ENCODE measurements at places on chromosomes 1 and 21.

DNA sequence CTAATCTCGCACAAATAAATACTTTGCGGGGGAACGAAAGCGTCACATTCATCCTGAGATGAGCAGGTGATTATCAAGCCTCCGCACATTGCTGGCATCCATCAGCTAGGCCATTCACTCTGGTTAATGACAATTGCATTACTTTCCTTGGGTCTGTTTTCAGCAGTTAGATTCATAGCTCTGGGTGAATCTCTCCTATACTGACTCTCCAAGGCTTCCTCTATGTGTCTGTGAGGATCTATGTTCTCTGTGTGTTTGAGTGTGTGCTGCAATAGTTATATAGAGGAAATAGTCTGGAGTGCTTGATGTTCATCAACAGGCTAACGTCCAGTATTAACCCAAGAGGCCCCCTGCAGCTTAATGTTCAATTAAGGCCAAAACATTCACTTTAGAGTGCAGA is 133.0 kb upstream of the CTTNBP2NL start:
- no peak for DNase-seq

- DNase-seq = no peak
Observed at GRCh38 chr21:31781737-31782136, 49.8 kb upstream of the SCAF4 start.

GRCh38 chr1:175663991-175664390 is 79.4 kb downstream of the TNR start:
- no peak for DNase-seq

GRCh38 chr21:33031152-33031911 is 5.6 kb downstream of the OLIG2 start:
- DNase-seq = no peak

DNA sequence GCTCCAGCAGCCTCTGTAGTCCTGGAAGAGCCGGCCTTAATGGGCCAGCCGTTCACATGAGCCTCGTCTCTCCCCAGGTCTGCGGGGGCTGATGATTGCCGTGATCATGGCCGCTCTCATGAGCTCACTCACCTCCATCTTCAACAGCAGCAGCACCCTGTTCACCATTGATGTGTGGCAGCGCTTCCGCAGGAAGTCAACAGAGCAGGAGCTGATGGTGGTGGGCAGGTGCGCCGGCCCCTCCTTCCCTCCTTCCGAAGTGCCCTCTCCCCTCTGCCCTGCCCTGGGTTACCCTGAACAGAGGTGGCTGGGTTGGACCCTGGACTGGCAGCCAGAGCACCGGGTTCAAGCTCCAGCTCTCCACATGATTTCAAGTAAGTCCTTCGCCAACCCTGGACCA is 13.1 kb downstream of the SLC5A9 start:
- no peak for DNase-seq

DNA sequence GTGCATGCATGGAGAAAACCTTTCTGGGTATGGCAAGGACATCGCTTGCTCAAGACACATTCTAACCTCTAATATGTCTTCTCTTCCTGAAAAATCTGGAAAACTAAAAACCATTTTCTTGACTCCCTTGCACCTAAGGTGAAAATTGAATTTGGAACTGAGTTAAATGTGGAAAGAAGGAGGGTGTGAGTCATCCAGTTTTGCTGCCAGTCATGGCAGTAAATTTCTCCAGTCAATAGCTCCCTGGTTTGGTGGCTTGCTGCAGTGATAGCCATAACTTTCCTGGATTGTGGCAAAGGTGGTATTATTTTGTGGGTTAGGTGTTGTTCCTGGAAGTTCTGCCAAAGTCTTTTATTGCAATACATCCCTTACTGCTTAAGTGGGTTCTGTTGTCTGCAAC is 2.5 kb downstream of the ZCCHC17 start:
- no peak for DNase-seq

GRCh38 chr21:19785941-19786340 is 1212.3 kb upstream of the NCAM2 start:
- DNase-seq = no peak

DNA sequence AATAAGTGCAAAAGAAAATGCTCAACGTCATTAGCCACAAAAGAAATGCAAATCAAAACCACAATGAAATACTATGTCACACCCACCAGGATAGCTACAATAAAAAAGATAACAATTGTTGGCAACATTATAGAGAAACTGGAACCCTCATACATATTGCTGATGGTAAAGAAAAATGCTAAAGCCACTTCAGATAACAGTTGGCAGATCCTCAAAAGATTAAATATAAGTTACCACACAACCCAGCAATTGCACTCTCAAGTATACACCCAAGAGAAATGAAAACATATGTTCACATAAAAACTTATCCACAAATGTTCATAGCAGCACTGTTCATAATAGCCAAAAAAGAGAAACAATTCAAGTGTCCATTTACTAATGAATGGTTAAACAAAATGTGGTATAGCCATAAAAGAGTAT is 20.7 kb downstream of the TRIM33 start:
- DNase-seq = no peak

DNA sequence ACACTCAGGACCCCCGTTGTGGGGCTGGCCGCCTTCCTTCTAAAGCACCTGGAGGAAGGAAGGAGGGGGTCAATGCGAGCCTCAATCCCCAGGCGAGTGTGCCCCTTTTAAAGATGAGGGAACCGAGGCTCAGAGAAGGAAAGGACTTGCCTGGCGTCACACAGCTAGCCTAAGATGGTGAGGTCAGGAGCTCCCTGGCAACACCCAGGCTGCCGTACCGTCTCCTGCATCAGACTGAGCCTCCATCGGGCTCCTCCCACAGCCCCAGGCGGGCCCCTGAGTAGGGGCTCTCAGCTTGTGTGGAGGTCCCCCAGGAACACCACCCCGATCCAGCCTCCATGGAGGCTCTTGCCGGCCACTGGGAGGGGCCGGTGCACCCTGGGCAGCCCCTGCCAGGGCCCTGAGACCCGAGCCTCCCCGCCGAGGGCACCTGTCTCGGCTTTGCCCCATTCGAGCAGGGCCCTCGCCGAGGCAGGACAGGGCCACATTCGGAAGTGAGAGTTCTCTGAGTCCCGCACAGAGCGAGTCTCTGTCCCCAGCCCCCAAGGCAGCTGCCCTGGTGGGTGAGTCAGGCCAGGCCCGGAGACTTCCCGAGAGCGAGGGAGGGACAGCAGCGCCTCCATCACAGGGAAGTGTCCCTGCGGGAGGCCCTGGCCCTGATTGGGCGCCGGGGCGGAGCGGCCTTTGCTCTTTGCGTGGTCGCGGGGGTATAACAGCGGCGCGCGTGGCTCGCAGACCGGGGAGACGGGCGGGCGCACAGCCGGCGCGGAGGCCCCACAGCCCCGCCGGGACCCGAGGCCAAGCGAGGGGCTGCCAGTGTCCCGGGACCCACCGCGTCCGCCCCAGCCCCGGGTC is at the start of gene AIRE:
TSS of gene AIRE (plus strand) at position 739 of the 855 bp plus-strand sequence. CDS start 131 bp downstream, outside the sequence.
- DNase-seq = no peak

DNA sequence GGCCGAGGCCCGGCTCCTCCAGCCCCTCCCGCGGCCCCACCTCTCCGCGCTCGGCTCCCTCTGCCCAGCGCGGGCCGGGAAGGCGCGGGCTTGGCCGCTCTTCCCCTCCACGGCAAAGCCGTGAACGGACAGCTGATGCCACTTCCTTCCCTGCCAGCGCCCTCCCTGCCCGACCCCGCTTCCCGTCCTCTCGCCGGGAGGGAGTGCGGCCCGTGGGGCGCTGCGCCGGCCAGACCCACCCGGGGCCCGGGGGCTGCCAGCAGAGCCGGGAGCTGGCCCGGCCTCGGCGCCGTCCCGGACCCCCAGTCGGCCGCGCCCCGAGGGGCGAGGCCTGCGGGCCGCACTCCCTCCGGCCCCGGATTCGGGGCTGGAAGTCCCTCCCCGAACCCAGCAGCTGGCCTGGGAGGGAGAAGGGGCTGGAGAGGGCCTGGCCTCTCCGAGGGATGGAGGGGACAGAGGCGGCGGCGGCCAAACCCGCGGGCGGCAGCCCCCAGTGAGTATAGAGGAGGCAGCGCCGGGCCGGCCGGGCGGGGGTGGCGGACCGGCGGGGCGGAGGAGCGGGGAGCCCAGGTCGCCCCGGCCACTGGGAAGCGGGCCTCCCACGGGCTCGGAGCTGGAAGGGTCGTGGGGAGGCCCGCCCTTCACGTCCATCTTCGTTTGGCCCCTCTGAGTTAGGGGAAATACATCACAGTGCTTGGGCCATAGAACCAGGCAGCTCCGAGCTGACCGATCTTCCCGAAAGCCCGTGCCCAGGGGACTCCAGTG is at the start of gene KIAA1614:
TSS of gene KIAA1614 (plus strand) at position 97 of the 765 bp plus-strand sequence. CDS start at position 444, 347 bp downstream.
- DNase-seq = no peak

DNA sequence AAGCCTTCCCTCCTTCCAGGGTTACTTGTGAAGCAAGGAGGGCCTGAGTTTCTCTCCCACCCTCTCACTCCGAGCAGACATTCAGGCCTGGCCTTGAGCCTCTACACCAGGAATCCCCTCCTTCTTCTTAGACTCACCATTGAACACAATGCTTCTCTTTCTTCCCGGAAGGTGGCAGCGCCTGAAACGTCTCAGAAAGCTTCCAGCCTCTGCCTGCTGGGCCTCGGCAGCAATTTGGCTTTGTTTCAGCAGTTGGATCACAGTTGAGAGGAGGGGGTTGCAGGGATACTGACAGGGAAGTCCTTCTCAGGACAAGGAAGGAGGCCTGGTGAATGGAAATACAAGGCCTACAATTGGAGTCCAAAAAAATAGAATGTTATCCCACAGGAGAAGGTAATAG is 6.3 kb downstream of the CLDN8 start:
- DNase-seq = no peak

GRCh38 chr1:211928993-211929637 is 98.6 kb upstream of the LPGAT1 start:
- no peak for DNase-seq

- DNase-seq = no peak
Observed at GRCh38 chr1:185776522-185776921, 42.3 kb downstream of the HMCN1 start.

GRCh38 chr1:153531638-153532037 is 4.2 kb downstream of the S100A6 start:
- no peak for DNase-seq

DNA sequence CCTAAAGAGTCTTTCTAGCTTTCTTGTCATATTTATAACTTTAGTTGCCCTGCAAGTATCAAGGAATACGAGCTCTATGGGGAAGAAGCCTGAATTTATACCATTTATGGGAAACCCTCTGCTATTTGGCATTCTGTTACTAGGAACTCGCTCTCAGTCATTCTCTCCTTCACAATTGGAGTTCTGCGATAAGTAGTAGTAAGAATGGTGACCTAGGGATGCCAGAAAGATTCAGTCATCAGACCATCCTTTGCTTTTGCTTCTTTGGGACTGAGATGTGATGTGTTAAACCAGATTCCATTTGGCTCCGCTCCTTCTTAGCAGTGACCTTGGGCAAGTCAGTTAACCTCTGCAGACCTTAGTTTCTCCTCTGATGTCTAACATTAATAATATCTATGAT is 256.5 kb downstream of the FGGY start:
- DNase-seq = no peak

GRCh38 chr1:205291596-205291995 is 29.9 kb downstream of the NUAK2 start:
- no peak for DNase-seq

GRCh38 chr1:64846573-64847430 is 101.9 kb downstream of the RAVER2 start:
- DNase-seq = no peak

GRCh38 chr1:175690298-175690697 is 53.1 kb downstream of the TNR start:
- no peak for DNase-seq

All from activated CD4-positive, alpha-beta T cell treated with anti-CD3 and anti-CD28 coated beads for 4 hours (primary cell).